ENCODE measurements at places on chromosomes 2 and 18. TPM values are rescaled to one million over a fixed set of nuclear protein-coding genes. Genes with fewer than 3 reads are reported as not detected.

The HRH4 gene
- not detected for total RNA-seq

The UGT1A3 gene
- total RNA-seq = not detected

The CNRIP1 gene
- 26.6 TPM for total RNA-seq

The SNTG2 gene
- total RNA-seq = not detected

The GPR35 gene
- total RNA-seq = 0.82 TPM

The GPR75 gene
- total RNA-seq = 0.77 TPM

The ANKRD30BL gene
- not detected for total RNA-seq

The DUSP11 gene
- total RNA-seq = 28.8 TPM

The SEMA4F gene
- total RNA-seq = 2.4 TPM

The BOLL gene
- total RNA-seq = not detected

The SOX11 gene
- total RNA-seq = 2.1 TPM

The CDKL4 gene
- 0.58 TPM for total RNA-seq

The KCNG3 gene
- not detected for total RNA-seq

The SRD5A2 gene
- not detected for total RNA-seq

The PID1 gene
- total RNA-seq = 8.4 TPM

The COL3A1 gene
- total RNA-seq = 8,532 TPM

The PSMA8 gene
- not detected for total RNA-seq

Data from pericardium fibroblast (primary cell).